ENCODE measurements at places on chromosomes 2 and 18. TPM values are rescaled to one million over a fixed set of nuclear protein-coding genes. Genes with fewer than 3 reads are reported as not detected.

DNA sequence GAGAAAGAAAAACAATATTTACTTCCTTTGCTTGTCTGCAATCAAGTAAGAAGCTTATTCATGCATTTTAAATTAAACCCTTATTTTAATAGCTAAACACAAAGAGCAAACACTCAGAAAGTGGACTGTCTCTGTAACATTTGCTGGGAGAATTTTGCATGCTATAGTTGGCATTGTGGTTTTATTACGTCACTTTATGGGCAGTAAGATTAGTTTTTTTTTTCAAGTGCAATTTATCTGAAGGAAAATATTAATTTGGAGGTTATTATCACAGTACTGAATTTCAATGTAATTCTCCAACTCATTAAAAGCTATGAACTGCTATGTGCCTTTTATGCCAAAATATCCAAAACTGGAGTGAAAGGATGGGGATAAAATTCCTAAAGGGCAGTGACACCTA lies 103.3 kb downstream of the TMEFF2 start:
- H3K4me1 ChIP-seq, result no peaks in the 10 kb centered on the region
- H3K27me3 ChIP-seq, result no peaks in the 10 kb centered on the region
- H3K36me3 ChIP-seq, result no peaks in the 10 kb centered on the region
- no peak overlapping the region for H3K27ac ChIP-seq
- no peak for DNase-seq
- H3K4me3 ChIP-seq, result no peak overlapping the region

ATP6V1C2 gene
- 6.0 TPM for total RNA-seq

PLA2R1 gene
- 9.3 TPM for total RNA-seq

UCN gene
- total RNA-seq, result not detected

SCN9A gene
- 5.5 TPM for total RNA-seq

DNA sequence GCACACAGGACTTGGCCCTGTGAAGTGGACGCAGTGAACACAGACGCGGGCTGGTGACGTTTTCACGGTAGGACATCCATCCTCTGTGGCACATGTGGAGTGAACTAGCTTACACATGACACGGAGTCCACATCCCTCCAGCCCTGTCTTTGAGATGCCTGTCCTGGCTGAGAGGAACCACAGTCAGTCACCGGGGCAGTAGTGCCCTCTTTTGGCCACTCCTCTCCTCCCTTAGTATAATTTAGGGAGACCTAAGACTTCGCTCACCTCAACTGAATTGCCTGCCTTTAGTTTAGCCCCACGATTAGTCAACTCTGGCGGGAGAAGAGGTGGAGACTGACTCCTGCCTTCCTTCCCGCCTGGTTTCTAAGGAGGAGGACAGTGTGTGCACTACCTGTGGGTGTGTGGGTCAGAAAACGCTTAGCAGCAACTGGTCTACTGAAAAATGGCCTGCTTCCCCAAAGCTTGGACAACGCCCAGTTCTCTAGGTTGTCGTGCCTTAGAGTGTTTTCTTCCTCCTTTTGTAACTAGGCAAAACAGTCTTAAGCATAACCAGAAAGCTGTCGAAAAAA lies 70.6 kb downstream of the MBP start:
- H3K27ac ChIP-seq, result peak overlapping the region; percentile 42
- no peaks in the 10 kb centered on the region for H3K27me3 ChIP-seq
- DNase-seq, result no peak
- H3K4me3 ChIP-seq, result no peak overlapping the region
- H3K36me3 ChIP-seq, result peaks cover 5% of the 10 kb centered on the region
- peaks cover 8% of the 10 kb centered on the region for H3K4me1 ChIP-seq

KCNE4 gene
- total RNA-seq, result 18.3 TPM

DNA sequence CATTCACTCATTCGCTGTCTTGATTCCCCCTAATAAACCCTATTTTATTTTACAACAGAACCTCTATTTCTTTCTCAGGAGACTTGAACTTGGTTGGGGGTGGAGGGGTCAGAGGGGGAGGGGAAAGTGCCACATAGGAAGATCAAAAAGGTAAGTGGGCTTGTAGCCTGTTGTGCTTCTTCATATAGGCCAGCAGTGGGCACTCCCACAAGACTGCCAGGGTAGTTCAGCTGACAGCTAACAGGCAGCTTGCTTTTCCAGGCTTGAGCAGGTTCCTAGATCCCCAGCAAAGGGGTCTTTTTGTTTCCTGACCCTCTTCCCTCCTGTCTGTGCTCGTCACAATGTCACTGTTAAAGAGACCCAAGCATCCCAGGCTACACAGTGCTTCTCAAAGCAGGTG lies 829 bp upstream of the KIAA2012 start:
- no peaks in the 10 kb centered on the region for H3K4me1 ChIP-seq
- no peaks in the 10 kb centered on the region for H3K36me3 ChIP-seq
- H3K27ac ChIP-seq, result no peak overlapping the region
- no peaks in the 10 kb centered on the region for H3K27me3 ChIP-seq
- no peak for DNase-seq
- no peak overlapping the region for H3K4me3 ChIP-seq

GRCh38 chr2:165348441-165348840 lies 109.2 kb downstream of the SCN2A start:
- H3K27ac ChIP-seq, result no peak overlapping the region
- H3K36me3 ChIP-seq, result no peaks in the 10 kb centered on the region
- H3K4me3 ChIP-seq, result no peak overlapping the region
- no peak for DNase-seq
- no peaks in the 10 kb centered on the region for H3K4me1 ChIP-seq

- peak; percentile 39 for DNase-seq
- no peaks in the 10 kb centered on the region for H3K27me3 ChIP-seq
- no peak overlapping the region for H3K27ac ChIP-seq
- H3K4me1 ChIP-seq, result peaks cover 2% of the 10 kb centered on the region
- H3K36me3 ChIP-seq, result no peaks in the 10 kb centered on the region
- no peak overlapping the region for H3K4me3 ChIP-seq
These were observed 121.3 kb downstream of the FMNL2 start for GRCh38 chr2:152456262-152456661.

DNA sequence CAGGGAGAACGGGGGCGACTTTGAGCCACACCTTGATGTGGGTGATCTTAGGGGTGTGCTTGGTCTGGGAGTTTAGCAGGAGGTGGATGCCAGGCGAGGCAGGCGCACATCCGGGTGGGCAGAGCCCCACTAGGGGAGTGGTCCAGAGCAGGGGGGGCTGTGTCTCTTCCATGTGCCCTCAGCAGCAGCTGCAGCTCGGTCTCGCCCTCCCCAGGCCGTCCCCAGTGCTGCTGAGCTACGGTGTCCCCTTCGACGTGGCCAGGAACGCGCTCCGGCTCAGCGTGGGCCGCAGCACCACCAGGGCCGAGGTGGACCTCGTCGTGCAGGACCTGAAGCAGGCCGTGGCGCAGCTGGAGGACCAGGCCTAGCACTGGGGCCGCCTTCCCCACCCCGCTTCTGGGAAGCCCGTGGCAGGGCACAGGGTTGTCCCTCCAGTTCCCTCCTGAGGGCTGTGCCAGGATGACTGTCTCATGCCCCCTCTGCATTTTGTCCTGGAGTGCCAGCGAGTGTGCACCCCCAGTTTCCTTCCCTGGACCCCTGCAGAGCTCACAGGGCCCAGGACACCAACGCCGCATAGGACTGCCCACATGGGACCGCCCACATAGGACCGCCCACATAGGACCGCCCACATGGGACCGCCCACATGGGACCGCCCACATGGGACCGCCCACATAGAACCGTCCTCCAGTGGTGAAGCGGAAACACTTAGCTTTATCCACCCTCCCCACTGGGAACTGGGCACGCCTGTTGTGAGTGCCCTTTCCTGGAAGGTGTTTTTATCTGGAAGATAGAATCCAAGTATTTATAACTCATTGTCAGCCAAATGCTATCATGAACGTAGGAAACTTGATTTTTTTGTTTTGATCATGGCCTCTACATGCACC lies 1.9 kb upstream of the ESPNL start:
- no peaks in the 10 kb centered on the region for H3K36me3 ChIP-seq
- H3K4me3 ChIP-seq, result no peak overlapping the region

KRTCAP3 gene
- total RNA-seq, result not detected

HRH4 gene
- total RNA-seq, result not detected

DNA sequence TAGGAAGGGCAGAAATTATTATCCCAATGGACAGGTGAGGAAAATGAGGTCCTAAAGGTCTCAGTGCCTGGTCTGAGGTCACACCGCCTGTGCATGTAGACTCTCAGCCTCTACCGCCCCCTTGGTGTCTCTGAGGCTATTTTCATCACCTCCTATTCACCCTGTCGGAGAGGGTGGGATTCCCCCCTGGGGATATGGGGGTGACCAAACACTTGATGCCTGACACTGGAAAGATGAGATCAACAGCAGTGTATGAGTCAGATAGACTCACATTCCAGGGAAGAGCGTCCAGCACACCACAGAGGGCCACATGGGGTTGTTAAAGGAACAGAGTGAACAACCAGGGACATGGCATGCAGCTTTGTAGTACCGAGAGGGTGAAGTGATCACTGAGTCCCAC lies 199.7 kb downstream of the SMAD2 start:
- no peaks in the 10 kb centered on the region for H3K27me3 ChIP-seq
- H3K27ac ChIP-seq, result no peak overlapping the region
- DNase-seq, result no peak
- H3K4me3 ChIP-seq, result no peak overlapping the region
- H3K36me3 ChIP-seq, result no peaks in the 10 kb centered on the region

DNA sequence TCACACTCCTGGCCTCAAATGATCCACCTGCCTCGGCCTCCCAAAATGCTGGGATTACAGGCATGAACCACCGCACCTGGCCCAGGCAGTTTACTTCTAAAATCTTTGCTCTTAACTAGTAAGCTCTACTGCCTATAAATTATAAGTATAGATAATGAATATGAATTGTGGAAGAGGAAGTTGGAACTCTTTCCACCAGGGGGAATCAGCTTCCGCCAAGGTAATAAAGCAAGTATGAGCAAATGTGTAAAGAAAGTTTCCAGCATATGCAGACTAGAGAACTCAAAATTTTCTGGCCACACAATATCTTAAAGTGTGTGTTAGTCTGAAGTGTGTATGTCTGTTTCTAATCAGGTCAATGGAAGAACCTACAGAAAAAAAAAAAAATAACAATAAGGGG lies 68.1 kb downstream of the RMDN2 start:
- no peaks in the 10 kb centered on the region for H3K36me3 ChIP-seq
- H3K4me1 ChIP-seq, result no peaks in the 10 kb centered on the region
- no peaks in the 10 kb centered on the region for H3K27me3 ChIP-seq
- H3K27ac ChIP-seq, result no peak overlapping the region
- DNase-seq, result no peak
- H3K4me3 ChIP-seq, result no peak overlapping the region

MAL gene
- total RNA-seq, result not detected

PARD3B gene
- 9.5 TPM for total RNA-seq

RAPGEF4 gene
- total RNA-seq, result 79.9 TPM

DNA sequence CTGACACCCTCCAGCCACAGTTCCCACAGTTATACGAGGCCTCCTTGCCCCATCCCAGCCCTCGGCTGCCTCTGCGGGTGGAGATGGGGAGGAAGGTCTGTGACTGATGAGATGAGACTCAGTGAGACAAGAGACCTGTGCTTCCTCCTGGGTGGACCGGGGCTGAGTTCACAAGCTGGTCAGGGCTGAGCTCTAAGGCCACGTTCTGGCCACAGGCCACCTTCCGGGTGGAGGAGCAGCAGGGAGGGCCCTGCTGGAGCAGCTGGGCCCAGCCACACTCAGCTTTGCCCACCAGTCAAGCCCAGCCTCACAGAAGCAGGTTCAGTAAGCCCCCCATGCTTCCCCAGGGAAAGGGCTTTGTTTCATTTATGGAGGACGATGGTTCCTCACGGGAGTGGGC lies 214.7 kb downstream of the ANKRD30B start:
- no peaks in the 10 kb centered on the region for H3K4me1 ChIP-seq
- no peaks in the 10 kb centered on the region for H3K27me3 ChIP-seq
- no peak overlapping the region for H3K4me3 ChIP-seq

FAM168B gene
- 64.3 TPM for total RNA-seq

DNA sequence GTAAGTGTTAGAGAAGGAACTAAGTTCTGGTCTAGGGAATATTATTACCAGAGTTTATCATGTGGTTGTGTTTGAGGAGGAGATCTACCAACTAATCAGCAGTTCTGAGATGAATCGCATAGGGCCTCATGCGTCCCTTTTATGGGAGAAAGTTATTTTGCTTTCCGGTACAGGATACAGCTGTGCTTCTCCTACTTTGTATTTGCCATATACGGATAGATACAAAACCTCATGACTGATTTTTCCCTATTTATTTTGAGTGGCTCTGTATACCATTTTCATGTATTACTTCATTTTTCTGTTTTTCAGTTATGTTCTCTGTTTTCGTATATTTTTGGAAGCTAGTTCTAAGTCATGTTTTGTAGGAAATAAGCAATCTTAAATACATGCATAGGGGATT lies 66.8 kb downstream of the ACSL3 start:
- H3K36me3 ChIP-seq, result peaks cover 54% of the 10 kb centered on the region
- H3K27ac ChIP-seq, result no peak overlapping the region
- H3K4me3 ChIP-seq, result no peak overlapping the region
- no peak for DNase-seq
- no peaks in the 10 kb centered on the region for H3K4me1 ChIP-seq
- no peaks in the 10 kb centered on the region for H3K27me3 ChIP-seq

- DNase-seq, result no peak
- H3K27me3 ChIP-seq, result no peaks in the 10 kb centered on the region
- no peaks in the 10 kb centered on the region for H3K36me3 ChIP-seq
- H3K4me1 ChIP-seq, result no peaks in the 10 kb centered on the region
These were observed 63.5 kb downstream of the CRACDL start for GRCh38 chr2:98872526-98872925.

GRCh38 chr18:52323802-52324201 lies 16.2 kb upstream of the DCC start:
- no peaks in the 10 kb centered on the region for H3K27me3 ChIP-seq
- H3K27ac ChIP-seq, result no peak overlapping the region
- no peak overlapping the region for H3K4me3 ChIP-seq
- H3K4me1 ChIP-seq, result no peaks in the 10 kb centered on the region

GRCh38 chr2:40353231-40353630 lies 98.7 kb downstream of the SLC8A1 start:
- H3K27ac ChIP-seq, result peak overlapping the region; percentile 65
- H3K36me3 ChIP-seq, result no peaks in the 10 kb centered on the region
- no peaks in the 10 kb centered on the region for H3K27me3 ChIP-seq
- DNase-seq, result no peak
- H3K4me1 ChIP-seq, result no peaks in the 10 kb centered on the region

GRCh38 chr2:231348704-231349373 lies 46.7 kb upstream of the B3GNT7 start:
- peaks cover 16% of the 10 kb centered on the region for H3K36me3 ChIP-seq
- no peaks in the 10 kb centered on the region for H3K4me1 ChIP-seq

DNA sequence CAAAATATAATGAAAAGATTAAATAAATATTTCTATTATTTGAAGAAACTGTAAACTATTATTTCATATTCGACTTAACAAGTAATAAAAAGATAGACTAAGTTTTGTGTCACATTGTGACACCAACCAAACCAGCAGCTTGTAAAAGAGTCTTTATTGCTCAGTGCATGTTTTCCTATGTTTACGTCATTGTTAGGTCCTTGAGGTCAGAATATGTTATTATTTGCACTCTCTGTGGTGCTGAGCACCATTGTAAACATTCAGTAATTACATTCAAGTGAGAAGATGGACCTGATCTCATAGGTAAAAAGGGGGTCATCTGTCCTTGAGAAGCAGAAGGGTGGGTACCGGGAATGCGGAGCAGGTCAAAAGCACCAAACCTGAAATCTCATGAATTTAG lies 1999.1 kb upstream of the CELF4 start:
- no peaks in the 10 kb centered on the region for H3K4me1 ChIP-seq
- DNase-seq, result no peak
- no peaks in the 10 kb centered on the region for H3K27me3 ChIP-seq
- no peak overlapping the region for H3K4me3 ChIP-seq
- no peaks in the 10 kb centered on the region for H3K36me3 ChIP-seq
